ENCODE measurements at places on chromosomes 13 and 19.

DNA sequence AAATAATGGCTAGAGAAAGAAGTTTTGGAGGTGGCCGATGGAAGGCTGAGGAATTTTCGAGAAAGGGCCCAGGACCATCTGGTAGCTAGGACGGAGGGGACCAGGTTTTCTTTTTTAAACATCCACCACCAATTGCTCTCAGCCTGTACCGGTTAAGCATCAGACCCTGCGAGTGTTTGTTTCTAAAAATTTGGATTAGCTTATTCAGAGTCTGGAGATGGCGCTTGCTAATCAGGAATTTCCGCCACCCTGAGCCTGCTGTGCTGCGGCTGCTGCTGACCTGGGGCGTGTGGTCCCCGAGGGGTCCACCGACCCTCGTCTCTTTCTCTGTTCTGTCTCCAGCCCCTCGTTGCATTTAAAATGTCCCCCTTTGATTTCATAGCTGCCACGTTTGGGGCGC is 2.0 kb downstream of the UHRF1 start:
- no peak for DNase-seq

DNA sequence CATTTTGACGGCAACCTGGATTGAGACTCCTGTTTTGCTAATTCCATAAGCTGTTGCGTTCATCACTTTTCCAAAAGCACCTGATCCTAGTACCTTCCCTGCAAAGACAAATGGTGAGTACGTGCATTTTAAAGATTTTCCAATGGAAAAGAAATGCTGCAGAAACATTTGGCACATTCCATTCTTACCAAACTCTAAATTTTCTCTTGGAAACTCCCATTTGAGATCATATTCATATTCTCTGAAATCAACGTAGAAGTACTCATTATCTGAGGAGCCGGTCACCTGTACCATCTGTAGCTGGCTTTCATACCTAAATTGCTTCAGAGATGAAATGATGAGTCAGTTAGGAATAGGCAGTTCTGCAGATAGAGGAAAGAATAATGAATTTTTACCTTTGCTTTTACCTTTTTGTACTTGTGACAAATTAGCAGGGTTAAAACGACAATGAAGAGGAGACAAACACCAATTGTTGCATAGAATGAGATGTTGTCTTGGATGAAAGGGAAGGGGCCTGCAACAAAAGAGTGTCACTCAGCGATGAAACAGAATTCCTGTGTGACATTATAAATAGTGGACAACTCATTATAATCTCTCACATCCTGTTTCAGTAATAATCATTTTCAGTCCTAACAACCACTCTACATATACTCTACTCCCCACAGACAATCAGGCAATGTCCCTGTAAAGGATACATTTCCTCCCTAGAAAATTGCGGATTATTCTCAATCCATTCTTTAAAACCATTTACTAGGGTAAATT is 45.6 kb upstream of the URAD start:
- DNase-seq = no peak

GRCh38 chr13:105573136-105573535 is 962.3 kb downstream of the EFNB2 start:
- DNase-seq = no peak

DNA sequence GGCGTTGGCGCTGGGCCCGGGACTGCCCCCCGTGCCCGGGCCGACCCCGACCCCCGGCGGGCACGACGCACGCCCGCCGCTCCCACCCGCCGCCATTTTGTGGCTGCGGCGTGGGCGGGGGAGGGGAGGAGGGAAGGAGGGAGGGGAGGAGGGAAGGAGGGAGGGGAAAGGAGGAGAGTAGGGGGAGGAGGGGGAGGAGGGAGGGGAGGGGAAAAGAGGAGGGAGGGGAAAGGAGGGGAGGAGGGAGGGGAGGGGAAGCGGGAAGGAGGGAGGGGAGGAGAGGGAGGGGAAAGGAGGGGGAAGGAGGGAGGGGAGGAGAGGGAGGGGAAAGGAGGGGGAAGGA is at the start of gene BTBD2:
Gene BTBD2, minus strand, starts transcription at position 107 of the 343 bp plus-strand sequence. Its CDS starts 11 bp downstream, at position 96.
- DNase-seq = peak; percentile 77

GRCh38 chr13:76461999-76462398 is 424.2 kb downstream of the KCTD12 start:
- no peak for DNase-seq

GRCh38 chr19:27671876-27672275 is 1541.1 kb downstream of the UQCRFS1 start:
- no peak for DNase-seq

DNA sequence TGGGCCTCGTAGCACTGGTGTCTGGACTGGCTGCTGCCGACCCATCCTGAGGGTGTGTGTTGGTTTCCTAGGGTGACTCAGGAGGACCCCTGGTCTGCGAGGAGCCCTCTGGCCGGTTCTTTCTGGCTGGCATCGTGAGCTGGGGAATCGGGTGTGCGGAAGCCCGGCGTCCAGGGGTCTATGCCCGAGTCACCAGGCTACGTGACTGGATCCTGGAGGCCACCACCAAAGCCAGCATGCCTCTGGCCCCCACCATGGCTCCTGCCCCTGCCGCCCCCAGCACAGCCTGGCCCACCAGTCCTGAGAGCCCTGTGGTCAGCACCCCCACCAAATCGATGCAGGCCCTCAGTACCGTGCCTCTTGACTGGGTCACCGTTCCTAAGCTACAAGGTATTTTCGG is 13.8 kb downstream of the TIMM13 start:
- no peak for DNase-seq

GRCh38 chr19:31676271-31677004 is 327.2 kb upstream of the TSHZ3 start:
- peak; percentile 10 for DNase-seq

- DNase-seq = no peak
Observed at GRCh38 chr13:20719783-20720182, 16.3 kb downstream of the IL17D start.

- DNase-seq = no peak
Observed at GRCh38 chr13:43116242-43116641, 92.9 kb downstream of the DNAJC15 start.

- DNase-seq = no peak
Observed at GRCh38 chr19:17145546-17146497, 69.3 kb upstream of the USE1 start.

GRCh38 chr13:97215325-97215724 is 6.8 kb upstream of the MBNL2 start:
- peak; percentile 44 for DNase-seq

- no peak for DNase-seq
Observed at GRCh38 chr13:73496711-73497110, 437.9 kb downstream of the KLF5 start.

GRCh38 chr13:50650592-50651504 is 192.6 kb downstream of the DLEU7 start:
- DNase-seq = no peak

GRCh38 chr19:14147797-14148605 is 11.6 kb upstream of the ASF1B start:
- peak; percentile 56 for DNase-seq

DNA sequence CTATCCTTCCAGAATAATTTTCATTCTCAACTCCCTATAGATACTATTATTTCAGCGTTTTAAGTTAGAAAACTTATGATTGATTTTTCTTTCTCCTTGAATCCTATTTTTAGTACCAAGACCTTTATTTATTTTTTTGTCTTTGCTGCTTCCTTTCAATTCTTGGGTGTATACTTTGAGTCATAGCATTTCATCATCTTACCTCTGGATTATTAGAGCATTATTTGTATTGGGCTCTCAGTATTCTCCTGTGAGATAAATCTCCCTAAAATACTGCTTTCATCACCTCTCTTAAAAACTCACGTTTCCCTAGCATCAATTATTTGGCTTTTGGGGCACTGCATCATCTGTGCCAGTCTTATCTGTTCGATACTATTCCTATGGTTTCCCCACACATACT is 222.8 kb downstream of the POSTN start:
- DNase-seq = no peak

DNA sequence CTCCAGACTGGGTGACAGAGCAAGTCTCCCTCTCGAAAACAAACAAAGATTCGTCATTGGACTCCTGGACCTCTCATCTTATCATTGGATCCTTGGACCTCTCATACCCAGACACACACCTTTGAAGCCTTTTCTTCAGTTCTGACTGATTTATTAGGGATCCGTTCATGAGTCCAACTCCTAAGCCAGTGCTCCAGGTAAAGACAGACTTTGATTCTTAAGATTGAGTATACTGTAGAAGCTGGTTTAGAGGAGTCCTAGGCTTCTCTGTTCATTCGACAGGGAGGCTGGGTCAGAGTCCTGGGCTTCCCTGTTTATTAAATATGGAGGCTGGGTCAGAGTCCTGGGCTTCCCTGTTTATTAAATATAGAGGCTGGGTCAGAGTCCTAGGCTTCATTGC is 38.7 kb downstream of the SACS start:
- no peak for DNase-seq

GRCh38 chr13:43300865-43301264 is 277.5 kb downstream of the DNAJC15 start:
- DNase-seq = no peak

GRCh38 chr13:51998723-51999509 is 12.3 kb downstream of the ATP7B start:
- no peak for DNase-seq

DNA sequence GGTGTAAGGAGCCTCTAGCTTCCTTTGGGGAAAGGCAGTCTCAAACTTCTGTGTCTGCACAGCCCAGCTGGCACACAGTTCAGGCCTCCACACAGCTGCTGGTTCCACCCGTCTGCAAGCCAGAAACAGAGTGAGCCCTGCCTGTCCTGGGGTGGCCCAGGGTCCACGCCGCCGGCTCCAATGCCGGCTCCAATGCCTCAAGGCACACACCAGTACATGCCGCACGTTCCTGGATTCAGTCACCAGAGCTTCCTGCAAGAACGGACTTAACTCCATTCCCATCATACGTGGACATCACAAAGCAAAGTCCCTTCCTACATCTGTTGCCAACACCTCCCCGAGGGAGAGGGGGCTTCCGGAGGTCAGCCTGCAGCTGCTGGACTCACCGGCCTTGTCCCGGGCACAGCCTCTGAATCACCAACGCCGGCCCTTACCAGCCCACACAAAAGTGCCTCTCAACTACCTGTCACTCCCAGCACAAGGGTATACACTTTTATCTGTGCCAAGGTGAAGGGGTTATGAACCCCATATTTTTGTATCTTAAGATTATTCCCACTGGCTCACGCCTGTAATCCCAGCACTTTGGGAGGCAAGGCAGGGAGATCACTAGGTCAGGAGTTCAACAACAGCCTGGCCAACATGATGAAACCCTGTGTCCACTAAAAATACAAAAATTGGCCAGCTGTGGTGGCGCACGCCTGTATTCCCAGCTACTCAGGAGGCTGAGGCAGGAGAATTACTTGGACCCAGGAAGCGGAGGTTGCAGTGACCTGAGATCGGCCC is 8.5 kb downstream of the SH3GL1 start:
- DNase-seq = no peak

GRCh38 chr19:4866595-4867424 is 657 bp downstream of the PLIN3 start:
- DNase-seq = peak; percentile 30

GRCh38 chr13:29369060-29369743 is 226.3 kb downstream of the SLC7A1 start:
- DNase-seq = peak; percentile 25

DNA sequence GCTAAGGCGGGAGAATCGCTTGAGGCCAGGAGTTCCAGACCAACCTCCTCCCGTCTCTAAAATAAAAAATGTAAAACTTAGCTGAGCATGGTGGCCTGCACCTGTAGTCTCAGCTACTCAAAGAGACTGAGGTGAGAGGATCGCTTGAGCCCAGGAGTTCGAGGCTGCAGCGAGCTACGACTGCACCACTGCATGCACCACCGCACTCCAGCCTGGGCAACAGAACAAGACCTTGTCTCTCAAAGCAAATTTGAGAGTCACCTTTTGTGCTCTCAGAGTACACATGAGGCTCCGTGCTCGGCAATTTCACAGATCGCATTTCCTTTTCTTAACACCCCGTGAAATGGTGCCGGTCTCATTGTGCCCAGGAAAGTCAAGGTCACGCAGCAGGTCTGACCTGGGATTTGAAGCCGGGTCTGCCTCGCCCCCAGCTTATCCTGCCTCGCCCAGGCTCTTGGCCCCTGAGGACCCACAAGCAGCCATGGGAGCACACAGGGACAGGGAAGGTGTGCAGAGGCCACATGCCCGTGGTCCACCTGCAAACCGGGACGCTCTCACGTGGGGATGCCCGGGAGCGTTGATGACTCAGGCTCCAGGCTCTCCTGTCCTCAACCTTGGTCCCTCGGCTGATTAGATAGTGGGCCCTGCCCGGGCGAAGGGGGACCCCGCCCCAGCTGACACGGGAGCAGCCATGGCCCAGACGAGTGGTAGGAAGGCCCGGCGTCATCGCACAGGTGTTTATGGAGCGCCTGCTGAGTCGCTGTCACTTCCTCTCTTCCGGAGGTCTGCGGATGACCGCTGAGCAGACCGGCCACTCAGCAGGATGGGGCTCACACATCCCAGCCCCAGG is 1.1 kb upstream of the SMIM24 start:
- no peak for DNase-seq

DNA sequence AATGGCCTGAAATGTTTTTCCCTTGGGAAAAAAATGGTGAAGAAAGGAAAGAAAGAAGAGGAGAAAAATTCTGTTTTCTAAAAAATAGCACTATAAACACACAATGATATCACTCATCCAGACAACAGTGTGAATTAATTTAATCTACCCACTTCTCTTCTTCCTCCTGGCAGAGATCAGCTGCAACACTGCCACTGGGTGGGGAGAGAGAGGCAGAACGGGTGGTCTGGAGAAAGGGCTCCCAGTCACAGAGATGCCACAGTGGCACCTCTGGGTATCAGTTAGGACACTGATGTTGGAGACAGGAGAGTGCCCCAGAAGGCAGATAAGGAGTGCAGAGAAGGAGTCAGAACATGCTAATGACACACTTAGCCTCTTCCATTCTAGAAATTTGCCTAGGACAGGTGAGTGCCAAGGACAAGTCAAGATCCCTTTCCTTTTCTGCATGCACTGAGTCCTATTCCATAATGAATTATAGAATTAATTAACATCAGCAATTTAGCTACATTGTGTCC is 168.6 kb downstream of the SUCLA2 start:
- no peak for DNase-seq

DNA sequence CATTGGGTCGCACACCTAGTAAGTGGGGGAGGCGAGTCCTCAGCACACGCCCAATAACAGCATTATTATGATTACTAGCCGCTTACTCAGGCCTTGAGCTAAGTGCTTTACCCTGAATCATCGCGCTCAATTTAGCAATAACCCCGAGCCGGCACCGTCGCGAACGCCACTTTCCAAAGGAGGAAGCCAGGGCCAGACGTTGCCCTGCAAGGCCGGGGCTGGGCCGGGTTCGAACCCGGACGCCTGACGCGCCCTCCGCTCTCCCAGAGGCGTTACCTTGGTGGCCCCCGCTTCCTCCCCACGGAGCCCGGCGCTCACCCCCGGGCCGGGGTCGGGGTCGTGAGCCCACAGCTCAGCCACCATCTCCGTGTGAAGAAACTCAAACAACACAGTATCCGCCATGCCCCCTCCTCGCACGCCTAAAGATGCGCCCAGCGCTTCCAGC is at the start of gene TRAPPC6A:
Gene TRAPPC6A, minus strand, starts transcription at position 421 of the 445 bp plus-strand sequence. Its CDS starts 19 bp downstream, at position 402.
- no peak for DNase-seq

DNA sequence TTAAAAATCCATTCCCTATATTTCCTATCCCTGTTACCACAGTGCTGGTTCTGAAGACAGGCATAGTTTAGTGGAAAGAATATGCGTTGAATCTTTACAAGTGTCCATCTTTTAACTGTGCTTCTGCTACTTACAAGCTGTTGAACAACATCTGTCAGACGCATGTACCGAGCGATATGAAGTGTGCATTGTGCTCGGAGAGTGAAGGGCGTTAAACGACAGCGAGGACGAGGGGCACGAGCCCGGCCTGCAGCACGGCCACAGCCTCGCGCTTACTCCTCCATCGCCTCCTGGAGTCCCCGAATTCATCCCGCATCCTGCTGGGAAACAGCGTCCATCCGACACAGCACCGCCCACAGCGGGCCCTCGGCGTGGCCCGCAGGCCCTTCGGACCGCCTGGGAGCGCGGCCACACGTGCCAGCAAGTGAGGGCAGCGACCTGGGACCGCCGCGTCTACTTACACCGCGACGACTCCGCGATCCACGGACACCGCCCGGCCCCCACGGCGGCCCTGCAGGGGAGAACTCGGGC is 514 bp downstream of the PCID2 start:
- DNase-seq = peak; percentile 28
